ENCODE measurements at places on chromosomes 1 and 21.

DNA sequence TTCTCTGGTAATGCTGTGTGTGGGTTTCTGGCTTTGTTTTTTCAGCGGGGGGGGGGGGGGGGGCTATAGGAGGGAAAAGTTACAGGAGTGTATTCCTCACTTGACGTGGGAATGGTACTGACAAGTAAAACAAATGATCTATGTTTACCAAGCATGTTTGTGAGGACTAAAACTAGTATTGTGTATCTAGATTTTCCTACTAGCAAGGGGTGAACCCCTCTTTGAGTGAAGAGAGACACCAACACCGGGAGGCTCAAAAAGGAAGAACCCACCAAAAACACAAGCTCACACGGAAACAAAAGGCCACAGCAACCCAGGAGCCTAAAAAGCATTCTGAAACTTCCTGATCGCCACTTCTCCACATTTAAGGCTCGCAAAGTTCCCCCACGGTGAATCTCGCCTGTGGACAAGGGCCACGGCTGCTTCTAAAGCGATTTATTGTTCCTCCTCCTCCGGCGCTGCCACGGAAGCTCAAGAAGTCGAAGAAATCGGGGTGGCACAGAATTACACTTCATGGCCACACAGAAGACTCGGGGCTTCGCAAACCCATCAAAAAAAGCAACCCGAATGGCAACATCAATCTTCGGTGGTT is 703 bp downstream of the PUM1 start:
- no peak for DNase-seq

GRCh38 chr1:208449951-208450350 is 205.8 kb upstream of the PLXNA2 start:
- DNase-seq, result no peak

- no peak for DNase-seq
Measured at GRCh38 chr21:26159869-26160268, 10.7 kb downstream of the APP start.

GRCh38 chr1:115717541-115717940 is 51.0 kb downstream of the CASQ2 start:
- peak; percentile 30 for DNase-seq

- DNase-seq, result peak; percentile 94
Measured at GRCh38 chr1:145964328-145965118, at the start of the genes ANKRD34A and POLR3GL. Gene ANKRD34A, minus strand, starts transcription at chr1:145964575. Its CDS starts 2,816 bp downstream, at chr1:145961759. Gene POLR3GL, plus strand, starts transcription at chr1:145964690. Its CDS starts 10,176 bp downstream, at chr1:145974866.

DNA sequence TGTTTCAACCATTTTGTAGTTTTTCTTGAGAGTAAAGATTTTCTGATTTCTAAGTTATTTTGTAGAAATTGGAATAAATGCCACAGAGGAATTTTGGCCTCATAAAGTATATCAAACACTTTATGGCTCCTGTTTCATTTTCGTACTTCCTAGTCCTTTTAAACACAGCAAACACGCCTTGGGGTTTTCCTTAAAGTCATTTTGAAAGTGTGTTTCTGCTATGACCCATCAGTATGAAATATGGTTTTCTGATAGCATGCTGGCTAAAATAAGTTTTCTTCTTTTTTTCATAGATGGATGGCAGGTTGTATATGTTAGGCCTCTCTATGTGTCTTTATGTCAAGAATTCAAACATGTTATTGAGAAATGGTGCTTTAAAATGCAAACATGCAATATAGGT is 940.1 kb upstream of the TMPRSS15 start:
- DNase-seq, result no peak

GRCh38 chr1:224525411-224526040 is 90.6 kb upstream of the CNIH3 start:
- no peak for DNase-seq

GRCh38 chr1:165152109-165152508 is 204.4 kb downstream of the LMX1A start:
- DNase-seq, result no peak

GRCh38 chr1:184945029-184945428 is 29.3 kb downstream of the NIBAN1 start:
- DNase-seq, result no peak

DNA sequence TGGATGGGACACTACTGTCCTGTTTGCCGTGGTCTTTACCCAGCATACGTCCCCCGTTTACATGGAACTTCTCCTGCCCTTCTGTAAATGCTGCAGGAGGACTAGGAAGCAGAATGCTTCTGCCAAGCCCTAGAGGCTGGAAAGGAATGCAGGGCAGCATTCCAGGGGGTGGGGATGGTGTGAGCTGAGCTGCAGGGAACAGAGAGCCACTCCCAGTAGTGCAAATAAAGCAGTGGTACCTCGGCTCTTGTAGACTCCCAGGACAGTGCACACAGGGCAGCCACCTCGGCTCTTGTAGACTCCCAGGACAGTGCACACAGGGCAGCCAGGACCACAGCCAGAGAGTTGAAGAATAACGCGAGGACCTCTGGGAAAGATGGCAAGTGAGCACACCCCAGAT is 35.4 kb downstream of the PTPRU start:
- no peak for DNase-seq

DNA sequence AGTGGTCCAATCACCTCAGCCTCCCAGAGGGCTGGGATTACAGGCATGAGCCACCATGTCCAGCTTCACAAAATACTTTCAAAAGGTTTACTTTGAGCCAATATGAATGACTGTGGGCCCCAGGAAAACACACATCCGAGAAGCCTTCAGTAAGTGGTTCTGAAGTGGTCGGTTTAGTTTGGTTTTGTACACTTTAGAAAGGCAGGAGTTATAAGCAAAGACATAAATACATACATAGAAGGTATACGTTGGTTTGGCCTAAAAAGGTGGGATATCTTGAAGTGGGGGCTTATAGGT is 3.2 kb upstream of the MIB2 start:
- no peak for DNase-seq

GRCh38 chr1:55547405-55547804 is 332.2 kb upstream of the USP24 start:
- no peak for DNase-seq

DNA sequence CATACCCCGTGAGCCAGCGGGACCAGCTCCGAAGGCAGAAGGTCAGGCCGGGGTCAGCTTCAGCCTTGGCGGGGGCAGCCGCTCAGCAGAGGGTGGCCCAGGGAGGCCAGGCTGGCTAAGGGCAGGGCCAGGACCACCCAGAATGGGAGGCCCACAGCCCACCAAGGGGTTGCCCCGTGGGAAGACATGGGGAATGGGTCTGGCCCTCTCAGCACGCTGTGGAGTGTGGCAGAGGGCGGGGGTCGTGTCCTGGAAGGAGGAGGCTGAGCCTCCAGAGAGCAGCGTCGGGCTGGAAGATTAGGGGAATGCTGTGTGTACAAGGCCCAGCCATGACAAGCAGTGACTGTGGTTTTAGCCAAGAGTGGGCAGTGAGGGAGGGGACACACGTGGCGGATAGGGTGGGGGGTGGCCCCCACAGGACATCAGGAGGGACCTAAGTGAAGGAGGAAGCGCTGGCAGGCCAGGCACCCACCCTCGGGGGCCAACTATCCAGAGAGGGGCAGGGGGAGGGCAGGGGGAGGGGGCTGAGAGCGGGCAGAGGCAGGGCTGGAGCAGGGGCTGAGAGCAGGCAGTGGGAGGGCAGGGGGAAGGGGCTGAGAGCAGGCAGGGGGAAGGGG is 43.9 kb upstream of the POFUT2 start:
- no peak for DNase-seq

- no peak for DNase-seq
Measured at GRCh38 chr1:67682659-67683197, 2.3 kb upstream of the GADD45A start.

DNA sequence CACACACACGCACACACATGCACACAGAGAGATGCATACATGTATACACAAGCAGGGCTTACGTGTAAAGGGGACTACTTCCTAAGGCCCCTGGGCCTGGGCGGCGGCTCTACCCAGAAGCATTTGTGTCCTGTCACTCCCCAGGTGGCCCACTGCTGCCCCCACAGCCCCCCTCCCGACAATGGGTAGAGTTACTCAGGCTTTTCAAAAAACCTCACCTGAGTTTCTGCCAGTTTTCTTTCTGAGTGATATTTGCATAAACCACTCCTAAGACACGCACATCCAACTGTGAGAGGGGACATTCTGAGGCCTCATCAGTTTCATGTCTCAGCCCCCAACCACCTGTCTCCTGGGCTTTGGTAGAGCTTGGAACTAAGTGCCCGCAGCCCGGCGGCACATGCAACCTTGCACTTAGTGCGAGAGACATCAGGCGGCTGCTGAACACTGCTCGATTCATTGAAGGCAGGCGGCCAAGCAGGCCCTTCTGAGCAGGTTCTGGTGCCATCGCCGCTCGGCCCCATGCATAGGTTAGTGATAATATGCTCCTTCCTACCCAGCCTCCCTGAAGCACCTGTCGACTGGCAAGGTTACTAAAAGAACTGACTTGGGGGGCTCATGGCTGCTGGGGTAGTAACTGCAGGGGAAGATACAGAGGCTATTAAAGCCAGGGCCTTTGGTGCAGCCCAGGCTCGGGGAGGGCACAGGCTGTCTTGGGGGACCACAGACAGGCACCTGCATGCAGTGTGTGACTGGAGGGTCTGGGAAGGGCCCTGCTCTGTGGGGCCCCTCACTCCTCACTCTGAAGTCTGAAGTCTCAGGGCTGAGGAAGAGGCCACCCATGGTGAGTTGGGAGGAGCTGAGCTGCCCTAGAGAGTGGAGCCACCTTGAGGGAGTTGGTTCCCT is 364.2 kb upstream of the VAMP3 start:
- peak; percentile 50 for DNase-seq

GRCh38 chr1:109482242-109482641 is 1.5 kb upstream of the ATXN7L2 start:
- DNase-seq, result no peak

DNA sequence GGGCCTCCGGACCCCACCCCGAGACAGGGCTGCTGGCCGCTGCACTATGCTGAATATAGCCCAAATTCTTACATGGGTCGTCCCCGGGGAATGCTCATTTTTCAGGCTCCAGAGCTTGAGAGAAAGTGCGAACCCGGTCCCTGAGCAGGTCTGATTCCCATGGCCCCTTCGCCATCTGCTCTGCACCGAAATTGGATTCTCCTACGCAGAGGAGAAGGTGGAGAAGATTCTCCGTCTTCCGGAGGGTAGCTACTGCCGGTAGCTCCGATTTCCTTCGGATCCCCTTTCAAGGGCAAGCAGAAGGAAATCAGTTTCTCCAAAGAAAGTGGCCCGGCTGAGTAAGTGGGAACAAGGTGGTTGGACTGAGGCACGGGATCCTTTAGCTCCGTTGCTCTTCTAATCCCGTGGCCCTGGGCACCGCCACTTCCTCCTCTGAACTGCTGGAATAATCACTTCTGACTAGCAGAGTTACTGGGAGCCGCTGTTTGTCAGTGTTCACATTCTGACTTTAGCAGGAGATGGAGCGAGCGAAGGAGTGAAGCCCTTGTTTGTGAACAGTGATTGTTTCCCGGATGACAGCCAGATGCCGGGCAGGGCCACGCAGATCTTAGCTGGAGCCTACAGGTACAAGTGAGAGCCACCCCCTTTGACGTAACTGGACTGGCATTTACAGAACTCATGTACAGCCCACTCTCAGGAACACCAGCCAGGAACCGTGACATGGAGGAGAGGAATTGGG is 1.1 kb upstream of the ZNF496 start:
- DNase-seq, result no peak

DNA sequence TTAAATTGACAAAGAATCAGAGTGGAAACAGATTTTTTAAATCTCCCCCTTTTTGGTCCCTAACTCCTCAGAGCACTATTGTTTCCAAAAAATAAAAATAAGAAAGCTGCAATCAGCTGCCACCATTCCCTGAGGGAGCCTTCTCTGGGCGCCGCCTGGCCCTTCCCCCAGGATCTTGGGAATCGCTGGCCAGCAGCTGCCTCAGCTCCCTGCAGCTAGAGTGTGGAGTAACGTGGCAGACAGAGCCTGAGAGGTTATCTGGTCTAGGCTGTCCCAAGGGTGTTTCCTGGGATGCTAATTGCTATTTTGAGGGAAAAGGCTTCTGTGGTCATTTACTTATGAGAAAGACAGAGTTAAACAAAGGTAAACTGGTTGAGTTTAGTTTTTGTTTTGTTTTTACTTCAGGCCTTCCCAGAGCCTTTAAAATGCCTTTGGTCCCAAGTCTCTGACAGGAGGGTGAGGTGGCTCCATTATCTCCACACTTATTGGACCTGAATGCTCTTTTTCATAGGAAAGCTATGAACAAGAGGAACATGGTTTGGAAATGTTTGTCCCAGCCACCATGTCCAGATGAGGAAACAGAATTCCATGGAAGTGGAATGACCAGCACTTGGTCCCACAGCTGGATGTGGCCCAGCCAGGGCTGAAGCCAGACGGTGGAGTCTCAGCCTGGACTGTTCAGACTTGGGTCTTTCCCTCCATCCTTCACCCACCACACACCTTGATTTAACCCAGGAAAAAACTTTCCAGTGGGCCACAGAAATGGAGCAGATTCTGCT is 14.1 kb upstream of the KIAA1614 start:
- no peak for DNase-seq

DNA sequence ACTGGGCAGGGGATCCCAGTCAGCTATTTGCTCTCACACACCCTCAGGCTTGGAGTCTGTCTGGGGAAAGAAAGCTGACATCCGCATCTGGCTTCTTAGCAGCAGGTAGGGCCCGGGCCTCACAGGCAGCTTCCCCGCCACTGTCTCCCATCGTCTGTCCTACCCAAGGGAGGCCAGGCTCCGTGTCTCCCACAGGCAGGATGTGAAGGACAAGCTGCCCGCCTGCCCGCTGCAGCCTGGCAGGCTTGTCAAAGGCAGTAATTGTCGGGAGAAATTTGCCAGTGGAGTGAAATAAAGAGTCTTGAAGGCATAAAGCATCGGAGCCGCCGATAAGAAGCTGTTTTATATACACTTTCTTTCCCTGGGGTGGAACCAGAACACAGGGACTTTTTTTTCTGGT is 44.0 kb upstream of the DISP3 start:
- no peak for DNase-seq

DNA sequence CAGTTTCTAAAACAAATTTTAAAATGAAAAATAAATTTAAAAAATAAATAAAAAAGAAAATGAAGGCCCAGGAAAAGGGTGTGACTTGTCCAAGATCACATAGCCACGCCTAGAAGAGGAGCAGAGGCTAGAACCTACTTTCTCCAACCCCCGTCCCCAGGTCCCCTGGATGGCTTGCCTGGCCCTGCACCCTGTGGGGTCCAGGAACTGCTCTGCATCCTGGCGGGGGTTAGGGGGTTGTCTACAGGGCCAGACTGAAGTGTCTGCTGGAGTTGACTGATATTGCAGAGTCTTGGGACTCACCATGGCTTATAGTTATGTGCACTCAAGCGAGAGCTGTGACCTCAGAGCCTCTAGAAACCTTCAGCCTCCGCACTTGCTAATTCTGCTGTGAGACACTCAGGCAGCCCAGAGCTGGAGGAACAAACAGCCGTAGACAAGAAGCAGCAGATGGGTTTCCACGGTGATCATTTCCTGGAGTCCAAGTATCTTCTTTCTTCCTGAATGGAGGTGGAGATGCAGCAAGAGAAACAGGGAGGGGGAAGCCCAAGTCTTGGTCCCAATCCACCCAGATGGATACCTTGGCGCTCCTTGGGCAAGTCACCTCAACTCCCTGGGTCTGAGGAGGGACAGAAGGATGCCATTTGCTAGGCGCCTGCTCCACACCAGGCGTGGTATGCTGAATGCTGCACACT is 5.2 kb upstream of the EXTL1 start:
- DNase-seq, result peak; percentile 25

- DNase-seq, result no peak
Measured at GRCh38 chr1:40625076-40625475, 40.4 kb downstream of the RIMS3 start.

- DNase-seq, result no peak
Measured at GRCh38 chr1:53644909-53645689, 93.9 kb downstream of the GLIS1 start.

Data from NCI-H1417 (cell line).